ENCODE measurements at places on chromosomes 7 and 10.
A peak's percentile ranks its signal among the peaks of the same experiment; 100 is the strongest.

GRCh38 chr7:151721694-151722093 lies 155.2 kb downstream of the PRKAG2 start:
- DNase-seq, result no peak

DNA sequence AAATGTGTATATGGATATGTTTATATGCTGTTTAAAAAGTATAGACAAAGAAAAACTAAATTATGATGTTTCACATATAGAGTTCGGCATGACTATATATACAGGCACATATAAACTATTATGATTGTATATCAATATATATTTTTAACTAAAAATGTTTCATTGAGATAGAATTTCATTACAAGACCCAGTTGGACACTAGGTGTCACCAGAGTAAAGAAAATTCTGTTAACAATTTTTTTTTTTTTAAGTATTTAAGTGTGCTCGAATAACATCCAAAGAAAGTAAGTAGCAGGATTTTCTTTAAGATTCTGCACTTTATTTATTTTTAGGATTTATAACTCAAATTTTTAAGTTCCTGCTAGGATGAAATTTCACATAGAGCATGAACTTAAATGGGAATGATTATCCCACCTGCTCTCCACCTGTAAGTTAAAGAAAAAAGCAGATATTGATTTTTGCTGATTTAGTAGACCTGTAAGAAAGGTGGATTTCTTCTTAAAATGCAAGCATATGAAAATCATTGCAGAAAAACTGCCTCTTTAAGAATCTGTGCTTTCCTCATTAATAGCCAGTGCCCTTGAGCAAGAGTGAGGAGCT lies 961.5 kb downstream of the PCDH15 start:
- no peak for DNase-seq

DNA sequence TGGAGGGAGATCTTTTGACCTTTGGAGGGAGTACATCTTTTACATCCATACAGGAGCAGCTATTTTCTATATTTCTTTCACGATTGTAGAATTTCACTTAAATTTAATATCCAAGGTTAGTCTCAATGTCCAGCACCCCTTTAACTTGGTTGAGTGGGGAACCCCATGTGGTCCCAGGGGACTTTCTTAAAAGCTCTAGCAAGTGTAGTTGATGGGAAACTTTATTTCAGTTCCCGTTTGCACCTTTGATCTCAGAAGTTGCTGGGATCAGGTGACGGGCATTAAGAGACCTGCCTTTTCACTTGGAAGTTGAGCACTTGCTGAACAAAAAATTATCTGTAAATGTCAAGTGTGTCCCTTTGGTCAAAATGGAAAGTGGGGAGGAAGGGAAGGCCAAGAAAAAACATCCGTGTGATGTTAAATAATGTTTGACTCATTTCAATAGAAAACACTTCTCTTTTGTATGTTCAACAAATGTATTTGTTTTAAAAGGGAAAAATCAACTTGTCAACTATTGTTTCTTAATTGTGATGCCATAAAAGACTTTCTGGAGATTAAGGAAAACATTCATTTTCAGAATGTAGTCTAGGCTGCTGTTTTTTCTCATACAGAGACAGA lies 370.1 kb upstream of the GALNT17 start:
- DNase-seq, result no peak

DNA sequence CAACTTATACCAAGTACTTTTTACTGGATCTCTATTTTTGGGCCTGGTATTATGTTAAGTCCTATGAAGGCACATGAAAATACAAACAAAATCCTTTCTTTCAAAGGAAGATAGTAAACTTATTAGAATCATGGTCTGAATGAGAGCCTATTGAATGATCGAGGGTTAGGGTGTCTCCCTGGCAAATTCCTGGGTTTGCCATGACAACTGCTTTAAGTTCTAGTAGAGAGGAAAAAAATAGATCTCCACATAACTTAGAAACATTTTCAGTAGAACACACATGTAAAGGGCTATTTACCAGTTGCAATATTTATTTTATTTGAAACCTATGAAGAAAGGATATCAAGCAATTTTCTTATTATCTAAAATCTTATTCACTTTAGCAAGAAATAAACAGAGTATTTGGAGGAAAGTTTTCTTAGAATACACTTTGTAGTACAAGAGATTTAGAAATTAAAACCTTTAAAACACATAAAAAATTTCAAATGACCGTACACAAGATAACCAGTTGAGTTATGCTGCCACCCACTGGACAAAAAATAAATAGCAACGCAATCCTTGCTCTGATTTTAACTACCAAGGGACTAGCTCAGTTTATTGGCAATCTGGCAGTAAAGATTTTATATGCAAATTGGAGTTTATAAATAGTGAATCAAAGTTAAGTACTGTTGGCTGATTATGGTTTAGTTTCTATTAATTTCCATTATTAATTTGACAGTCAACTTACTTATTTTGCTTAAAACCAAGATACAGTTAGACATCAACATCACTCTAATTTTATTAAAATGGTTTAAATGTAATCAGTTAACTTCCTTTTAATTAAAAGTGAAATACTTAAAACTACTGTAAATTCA lies 33.9 kb downstream of the CACUL1 start:
- peak; percentile 48 for DNase-seq

- peak; percentile 6 for DNase-seq
These were observed 874 bp downstream of the CISD1 start for GRCh38 chr10:58269782-58270290.

GRCh38 chr7:147279514-147279913 lies 1162.9 kb downstream of the CNTNAP2 start:
- DNase-seq, result no peak

DNA sequence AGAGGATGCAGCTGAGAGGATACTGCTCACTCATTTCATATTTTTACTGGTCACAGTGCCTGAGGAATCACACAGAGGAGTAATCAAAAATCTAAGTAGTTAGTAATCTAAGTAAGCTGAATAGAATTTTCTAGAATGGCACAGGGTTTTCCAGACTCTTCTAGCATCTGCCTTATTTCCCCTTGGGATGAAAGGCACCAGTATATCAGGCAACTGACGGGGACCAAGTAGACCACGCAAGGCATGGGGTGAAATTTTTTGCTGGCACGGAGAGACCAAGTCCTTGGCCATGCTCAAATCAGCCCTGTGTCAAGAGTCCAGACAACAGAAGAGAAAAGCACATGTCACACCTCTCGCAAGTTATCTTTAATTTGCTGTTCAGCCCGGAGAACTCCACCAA lies 14.2 kb downstream of the NCOA4 start:
- no peak for DNase-seq

- no peak for DNase-seq
These were observed 1168.7 kb upstream of the AUTS2 start for GRCh38 chr7:68429411-68430117.

- peak; percentile 7 for DNase-seq
These were observed 68.9 kb upstream of the DNAAF5 start for GRCh38 chr7:657565-658119.

DNA sequence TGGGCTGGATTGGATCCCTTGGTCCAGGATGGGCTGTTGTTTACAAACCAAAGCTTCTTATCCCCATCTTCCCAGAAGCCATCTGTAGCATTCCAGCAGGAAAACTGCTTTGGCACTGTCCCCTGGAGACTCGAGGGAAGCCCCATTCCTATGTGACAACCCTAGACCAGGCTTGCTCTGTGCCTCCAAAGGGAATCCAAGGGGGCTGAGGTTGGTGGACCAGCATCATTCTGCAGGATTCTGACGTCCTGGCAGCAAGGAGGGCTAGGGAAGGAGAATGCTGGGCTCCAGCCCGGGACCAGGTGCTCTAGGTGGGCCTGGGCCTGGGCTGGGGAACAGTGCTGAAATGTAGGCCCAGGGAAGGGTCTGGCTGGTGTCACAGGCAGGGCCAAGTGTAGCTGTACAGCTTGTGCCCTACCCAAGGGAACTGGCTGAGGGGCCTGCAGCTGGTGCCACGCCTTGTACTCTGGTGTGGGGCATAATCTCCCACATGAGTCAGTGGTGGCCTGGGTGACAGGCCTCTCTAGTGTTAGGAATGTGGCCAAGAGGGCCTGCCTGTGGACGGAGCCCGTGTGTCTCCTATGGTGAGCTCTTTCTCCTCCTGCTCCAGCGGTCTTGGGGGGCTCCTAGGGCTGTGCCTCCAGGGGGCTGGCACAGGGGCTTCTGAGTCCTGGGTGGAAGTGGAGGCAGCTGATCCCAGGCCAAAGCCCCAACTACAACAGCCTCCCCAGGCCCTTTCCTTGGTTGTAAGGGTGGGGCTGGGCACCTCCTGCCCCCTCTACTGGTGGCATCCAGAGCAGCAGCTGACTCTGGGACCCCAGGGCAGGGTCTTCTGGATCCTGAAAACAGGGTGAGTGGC lies 25.2 kb downstream of the TRIM8 start:
- DNase-seq, result peak; percentile 86

- no peak for DNase-seq
These were observed 62.9 kb downstream of the AKR1B1 start for GRCh38 chr7:134396031-134396430.

DNA sequence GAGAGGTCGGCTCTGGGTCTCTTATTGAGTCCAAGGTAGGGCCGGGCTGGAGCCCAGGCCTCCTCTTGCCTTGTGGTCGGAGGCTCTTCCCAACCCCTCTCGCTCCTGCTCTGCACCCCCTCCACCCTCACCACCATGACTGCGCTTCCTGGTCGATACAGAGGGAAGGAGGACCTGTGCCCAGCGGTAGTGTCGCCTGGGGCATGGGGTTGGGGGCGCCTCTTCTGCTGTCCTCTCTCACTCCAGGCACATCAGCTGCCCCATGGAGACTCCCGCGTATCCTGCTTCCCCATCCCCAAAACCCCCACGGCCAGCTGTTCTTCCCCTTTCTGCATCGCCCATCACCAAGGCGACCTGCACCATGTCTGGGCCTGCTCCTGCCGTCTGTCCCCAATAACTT lies 44.4 kb downstream of the TMEM270 start:
- no peak for DNase-seq

- DNase-seq, result no peak
These were observed 26.0 kb upstream of the PFKFB3 start for GRCh38 chr10:6176691-6177231.

DNA sequence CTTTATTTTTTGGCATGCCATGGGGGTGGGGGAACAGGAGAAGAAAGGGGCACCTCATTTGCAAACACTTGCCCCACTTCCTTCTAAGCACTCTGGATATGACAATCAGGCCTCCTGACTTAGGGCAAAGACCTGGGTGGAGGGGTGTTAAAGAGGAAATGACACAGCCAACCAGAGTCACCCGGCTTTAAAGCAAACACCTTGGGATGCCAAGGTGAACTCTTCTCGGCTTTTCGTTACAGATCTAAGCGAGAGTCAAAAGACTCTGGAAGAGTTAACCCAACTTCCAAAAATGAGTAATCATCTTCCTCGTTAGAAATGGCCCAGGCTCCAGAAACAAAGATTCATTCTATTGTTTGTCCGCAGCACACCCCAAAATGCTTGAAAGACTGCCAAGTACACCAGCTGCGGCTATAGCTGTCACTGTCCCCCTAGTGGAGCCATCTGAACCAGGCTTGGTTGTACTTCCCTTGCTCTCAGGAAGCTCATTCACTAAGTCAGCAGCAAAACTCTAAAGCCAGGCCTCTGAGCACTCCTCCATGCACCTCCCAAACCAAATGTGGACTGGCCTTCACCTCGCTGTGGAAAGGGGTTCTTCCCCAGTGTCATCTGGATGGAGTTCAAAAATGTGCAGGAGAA lies 24.8 kb downstream of the FAM53B start:
- peak; percentile 85 for DNase-seq

DNA sequence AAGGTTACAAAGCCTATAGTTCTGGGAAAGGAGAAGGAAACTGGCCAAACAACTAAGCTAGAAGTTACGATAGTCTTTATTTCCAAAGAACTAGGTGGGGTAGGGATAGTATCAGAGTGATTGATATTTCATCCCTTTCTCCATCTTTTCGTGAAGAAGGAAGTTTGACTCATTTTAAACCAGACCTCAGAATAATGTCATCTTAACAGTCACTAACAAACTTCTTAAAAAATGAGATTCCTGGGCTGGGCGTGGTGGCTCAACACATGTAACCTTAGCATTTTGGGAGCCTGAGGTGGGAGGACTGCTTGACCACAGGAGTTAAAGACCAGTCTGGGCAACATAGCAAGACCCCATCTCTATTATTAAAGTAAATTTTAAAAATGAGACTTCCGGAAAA lies 69.4 kb downstream of the ARL4A start:
- DNase-seq, result peak; percentile 30

DNA sequence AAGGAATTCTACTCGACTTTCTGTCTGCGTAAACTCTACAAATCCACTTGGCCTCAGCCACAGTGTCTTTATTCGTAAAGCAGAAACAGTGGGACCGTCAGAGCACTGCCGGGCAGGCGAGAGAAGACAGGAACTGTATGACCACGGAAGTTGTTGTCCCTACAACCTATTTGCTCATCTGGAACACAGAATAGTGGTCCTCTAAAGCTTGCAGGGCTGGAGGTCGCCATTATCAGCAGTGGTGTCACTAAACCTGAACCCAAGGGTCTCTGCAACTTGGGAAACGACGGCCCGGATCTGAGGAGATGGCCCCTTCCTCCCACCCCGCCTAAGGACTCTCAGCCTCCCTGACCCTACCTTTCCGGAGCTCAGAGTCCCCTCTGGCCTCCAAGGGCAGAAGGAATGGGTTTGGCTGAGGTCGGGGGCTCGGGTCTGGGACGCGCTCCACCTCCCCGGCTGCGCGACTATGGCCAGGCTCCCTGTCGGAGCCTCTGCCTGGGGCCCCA lies 442 bp downstream of the STYXL1 start:
- peak; percentile 12 for DNase-seq

DNA sequence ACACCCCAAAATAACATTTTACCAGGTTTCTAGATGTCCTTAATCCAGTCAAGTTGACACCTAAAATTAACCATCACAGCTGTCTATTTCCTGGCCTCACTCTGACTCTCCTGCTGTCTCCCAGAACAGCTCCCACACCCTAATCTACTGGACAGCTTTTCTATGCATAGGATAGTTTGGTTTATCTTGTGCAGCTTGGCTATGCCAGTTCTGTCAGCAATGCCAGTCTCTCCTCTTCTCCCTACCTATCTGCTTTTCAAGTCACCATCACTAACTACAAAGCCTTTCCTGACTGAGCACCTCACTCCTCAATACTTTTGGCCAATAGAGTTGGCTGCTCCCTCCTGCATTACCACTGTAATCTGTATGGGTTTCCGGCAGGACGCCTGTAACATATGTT lies 5.0 kb downstream of the NCOA4 start:
- no peak for DNase-seq

DNA sequence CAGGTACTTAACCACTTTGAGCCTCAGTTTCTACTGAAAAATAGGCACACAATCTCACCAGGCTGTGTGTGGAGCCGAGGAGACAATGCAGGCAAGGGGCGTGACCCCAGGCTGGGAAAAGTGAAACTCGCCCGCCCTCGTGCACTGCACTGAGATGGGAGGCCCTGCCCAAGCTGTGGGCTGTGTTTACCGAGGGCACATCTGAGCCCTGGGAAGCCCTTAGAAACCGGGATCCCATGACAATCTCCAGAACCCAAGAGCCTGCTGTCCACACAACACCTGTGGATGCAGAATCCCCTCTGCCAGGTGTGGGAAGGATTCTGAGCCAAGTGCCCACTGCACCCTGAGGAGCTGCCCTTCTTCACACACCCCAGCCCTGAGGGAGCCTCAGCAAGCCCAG lies 198.3 kb downstream of the GRID1 start:
- no peak for DNase-seq
